Mesendoderm (in vitro differentiated cells): ENCODE measurements at places on chromosomes 6 and 20.

DNA sequence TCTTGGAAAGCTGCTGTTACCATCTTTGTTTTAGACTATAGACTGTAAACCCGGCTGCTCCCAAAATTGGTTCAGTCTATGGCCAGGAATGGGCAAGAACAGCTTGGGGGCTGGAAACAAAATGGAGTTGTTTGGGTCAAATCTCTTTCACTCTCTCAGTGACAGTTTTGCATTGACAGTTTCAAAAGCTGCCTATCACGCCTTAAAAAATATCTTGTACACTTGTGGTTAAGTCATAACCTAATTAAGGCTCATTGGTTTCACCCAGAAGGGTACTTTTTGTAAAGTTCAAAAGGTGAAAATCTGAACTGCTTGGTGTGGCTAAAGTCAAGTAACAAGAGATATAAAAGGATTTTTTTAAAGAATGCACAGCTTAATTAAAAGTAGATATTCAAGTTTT lies 76.1 kb upstream of the PRL start:
- no peak for DNase-seq

- DNase-seq: peak; percentile 48
Observed at GRCh38 chr6:33426590-33427511, 7.0 kb downstream of the SYNGAP1 start.

GRCh38 chr6:24543683-24544082 lies 48.9 kb downstream of the ALDH5A1 start:
- DNase-seq: peak; percentile 30

DNA sequence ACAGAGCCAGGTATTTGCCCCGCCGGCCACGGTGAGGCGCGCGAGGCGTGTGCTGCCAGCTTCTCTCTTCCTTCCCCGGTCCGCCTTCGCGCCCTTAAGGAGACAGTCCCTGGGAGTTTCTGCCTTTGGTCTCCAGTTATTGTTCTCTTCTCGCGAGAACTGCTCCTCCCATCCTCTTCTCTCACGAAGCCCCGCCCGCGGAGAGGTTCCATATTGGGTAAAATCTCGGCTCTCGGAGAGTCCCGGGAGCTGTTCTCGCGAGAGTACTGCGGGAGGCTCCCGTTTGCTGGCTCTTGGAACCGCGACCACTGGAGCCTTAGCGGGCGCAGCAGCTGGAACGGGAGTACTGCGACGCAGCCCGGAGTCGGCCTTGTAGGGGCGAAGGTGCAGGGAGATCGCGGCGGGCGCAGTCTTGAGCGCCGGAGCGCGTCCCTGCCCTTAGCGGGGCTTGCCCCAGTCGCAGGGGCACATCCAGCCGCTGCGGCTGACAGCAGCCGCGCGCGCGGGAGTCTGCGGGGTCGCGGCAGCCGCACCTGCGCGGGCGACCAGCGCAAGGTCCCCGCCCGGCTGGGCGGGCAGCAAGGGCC lies at the start of gene MAPK14:
Gene MAPK14, plus strand, starts transcription at position 308 of the 587 bp plus-strand sequence. CDS start 350 bp downstream, outside the sequence.
- DNase-seq: peak; percentile 100

GRCh38 chr6:108164543-108164814 lies 1.3 kb upstream of the NR2E1 start:
- DNase-seq: no peak

DNA sequence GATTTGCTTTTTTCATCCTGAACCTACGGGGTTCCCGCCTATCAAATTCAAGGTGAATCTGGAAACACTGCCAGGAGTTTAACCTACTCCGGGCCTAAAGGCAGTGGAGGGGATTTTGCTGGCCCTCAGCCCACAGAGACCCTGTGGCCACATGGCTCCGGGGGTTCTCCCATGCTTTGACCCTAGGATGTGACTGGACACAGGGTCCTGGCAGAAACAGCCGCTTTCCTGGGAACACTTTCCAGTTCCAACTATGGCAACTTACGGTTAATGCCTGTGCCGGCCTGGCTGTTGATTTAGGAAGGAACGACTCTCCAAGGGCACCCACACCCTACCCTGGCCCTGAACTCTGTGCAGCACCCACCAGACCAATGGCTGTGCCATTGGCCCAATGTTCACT lies 141.7 kb upstream of the RPS6KA2 start:
- no peak for DNase-seq

- DNase-seq: no peak
Observed at GRCh38 chr6:134950482-134950881, 581 bp upstream of the ALDH8A1 start.

DNA sequence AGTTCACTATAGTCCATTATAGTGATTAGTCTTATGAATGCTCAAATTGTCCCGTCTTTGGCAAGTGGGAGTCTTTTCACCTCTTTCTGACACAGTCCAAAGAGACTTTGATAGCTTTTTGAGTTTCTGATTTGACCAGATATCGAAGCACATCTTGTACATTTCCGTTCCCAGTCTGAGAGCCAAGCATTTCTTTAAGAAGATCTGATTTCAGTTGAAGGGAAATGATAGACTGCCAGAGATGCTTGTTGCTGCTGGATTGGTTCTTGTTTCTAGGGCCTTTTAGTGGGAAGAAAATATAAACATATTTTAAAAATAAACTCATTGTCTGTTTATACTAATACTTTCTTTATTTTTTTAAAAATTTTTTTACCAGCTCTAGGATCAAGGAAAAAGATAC lies 54.1 kb upstream of the IER3 start:
- DNase-seq: no peak

- DNase-seq: no peak
Observed at GRCh38 chr6:13296536-13296997, 31.8 kb downstream of the TBC1D7 start.

GRCh38 chr20:58331961-58332551 lies 22.5 kb downstream of the RAB22A start:
- peak; percentile 14 for DNase-seq

DNA sequence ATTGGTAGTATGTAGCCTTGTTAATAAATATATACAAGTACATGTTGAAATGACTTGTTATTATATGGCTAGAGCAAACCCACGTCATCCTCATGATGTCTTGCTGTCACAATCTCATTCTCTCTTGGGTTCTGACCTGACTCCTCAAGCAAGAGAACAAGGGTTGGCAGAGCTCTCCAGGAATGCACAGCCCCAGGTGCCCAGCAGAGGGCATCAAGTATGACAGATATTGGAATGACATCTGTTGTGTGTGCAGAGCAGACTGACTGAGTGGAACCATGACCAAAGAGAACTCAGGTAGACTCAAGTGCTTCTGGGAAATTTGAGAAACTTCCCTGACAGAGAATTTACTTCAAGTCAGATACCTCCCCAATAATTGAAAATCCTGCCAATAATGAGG lies 90.6 kb downstream of the PAX1 start:
- DNase-seq: peak; percentile 28

GRCh38 chr6:145332011-145332410 lies 403.3 kb downstream of the EPM2A start:
- peak; percentile 26 for DNase-seq

- DNase-seq: no peak
Observed at GRCh38 chr6:149084808-149085556, 232.5 kb upstream of the TAB2 start.

- DNase-seq: no peak
Observed at GRCh38 chr6:80003826-80004172, 650 bp upstream of the TTK start.

GRCh38 chr6:3334555-3334954 lies 75.8 kb downstream of the PSMG4 start:
- DNase-seq: no peak

DNA sequence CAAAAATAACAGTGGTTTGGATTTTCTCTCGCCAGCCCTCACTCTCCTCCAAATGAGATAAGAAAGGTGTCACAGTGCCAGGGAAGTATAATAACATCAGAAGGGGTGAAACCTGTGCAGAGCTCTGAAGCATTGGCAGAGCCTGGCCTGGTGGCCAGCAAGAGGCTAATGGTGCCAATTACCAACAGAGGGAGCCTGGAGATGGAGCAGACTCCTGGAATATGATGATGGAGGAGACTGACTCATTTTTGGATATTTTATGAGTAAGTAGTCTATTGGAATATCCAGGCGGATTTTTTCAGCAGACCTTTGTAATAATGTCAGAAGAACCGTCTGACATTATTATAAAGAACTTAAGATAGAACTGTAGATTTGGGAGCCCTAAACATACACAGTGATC lies 442.6 kb upstream of the MARCKS start:
- DNase-seq: no peak

GRCh38 chr20:57263801-57264792 lies 2.3 kb downstream of the BMP7 start:
- DNase-seq: peak; percentile 75

- DNase-seq: no peak
Observed at GRCh38 chr6:43299338-43300293, 1.6 kb downstream of the SLC22A7 start.

GRCh38 chr6:7124114-7124513 lies 16.4 kb downstream of the RREB1 start:
- DNase-seq: no peak

- DNase-seq: peak; percentile 71
Observed at GRCh38 chr20:45798935-45799642, 7.3 kb downstream of the DNTTIP1 start.

DNA sequence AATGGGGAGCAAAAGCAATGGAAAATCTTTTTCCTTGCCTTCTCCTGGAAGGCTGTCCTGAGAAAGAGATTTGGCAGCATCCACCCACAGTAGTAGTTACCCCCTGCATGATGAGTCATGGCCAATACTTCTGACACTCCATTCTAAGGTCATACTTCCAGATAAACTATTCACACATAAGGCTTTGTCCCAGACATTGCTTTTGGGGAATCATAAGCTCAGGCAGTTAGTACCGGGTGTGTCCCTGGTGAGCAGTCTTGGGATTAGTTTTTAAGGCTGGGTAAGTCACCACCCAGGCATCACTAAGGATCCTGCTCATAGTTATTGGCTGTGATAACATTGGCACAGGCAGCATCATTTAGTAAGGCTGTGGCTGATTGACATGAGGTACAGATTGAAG lies 160.6 kb upstream of the GGTLC1 start:
- no peak for DNase-seq

- no peak for DNase-seq
Observed at GRCh38 chr20:17952692-17953684, 15.6 kb downstream of the SNX5 start.

DNA sequence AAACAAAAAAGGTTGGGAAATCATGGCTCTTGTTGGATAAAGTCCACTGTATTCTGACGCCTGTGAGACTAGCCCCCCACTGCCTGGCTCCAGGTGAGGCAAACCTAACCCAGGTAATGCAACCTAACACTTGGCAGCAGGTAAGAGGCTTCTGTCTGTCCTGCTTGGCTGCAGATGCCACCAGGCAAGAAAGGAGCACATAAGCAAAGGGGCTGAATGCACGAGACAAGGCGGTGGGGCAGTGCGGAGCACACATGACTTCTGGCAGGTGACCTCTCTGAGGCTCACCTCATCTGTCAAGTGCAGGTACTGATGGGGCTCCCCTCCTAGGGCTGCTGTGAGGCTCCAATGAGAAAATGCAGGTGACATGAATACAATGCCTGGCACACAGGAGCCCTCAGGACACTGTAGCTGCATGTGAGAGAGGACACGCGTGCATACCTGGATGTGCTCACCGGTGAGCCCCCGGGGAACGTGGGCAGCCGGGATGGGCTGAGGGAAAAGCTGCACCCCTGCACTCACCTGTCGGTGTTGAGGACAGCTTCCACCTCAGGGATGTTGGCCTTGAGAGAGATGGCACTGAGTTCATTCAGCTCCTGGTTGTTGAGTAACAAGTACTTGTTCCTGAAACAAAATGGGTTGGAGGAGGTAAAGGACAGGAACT lies 54.1 kb downstream of the MYH7B start:
- DNase-seq: no peak

GRCh38 chr6:13574571-13575376 lies at the start of gene SIRT5:
TSS of gene SIRT5 (plus strand) at chr6:13574601. CDS start at chr6:13584111, 9,510 bp downstream.
- peak; percentile 97 for DNase-seq

- DNase-seq: no peak
Observed at GRCh38 chr6:3799719-3800118, 48.2 kb upstream of the PXDC1 start.

DNA sequence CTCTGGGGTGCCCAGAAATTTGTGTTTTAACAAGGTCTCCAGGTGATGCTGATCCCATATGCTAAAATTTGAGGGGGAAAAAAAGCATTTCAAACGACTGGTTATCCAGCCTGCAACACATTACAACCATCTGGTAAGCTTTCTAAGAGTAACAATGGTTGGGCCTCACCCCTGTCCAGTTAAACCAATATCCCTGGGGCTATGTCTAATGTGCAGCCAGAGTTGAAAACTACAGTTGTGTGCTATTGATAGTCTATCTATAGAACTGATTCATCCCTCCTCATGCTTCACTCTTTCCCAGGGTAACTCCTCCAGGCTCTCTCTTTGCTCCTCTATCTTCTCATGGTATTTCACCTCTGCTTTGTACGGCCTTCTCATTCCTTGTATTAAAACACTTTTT lies 458.3 kb downstream of the MMUT start:
- no peak for DNase-seq

DNA sequence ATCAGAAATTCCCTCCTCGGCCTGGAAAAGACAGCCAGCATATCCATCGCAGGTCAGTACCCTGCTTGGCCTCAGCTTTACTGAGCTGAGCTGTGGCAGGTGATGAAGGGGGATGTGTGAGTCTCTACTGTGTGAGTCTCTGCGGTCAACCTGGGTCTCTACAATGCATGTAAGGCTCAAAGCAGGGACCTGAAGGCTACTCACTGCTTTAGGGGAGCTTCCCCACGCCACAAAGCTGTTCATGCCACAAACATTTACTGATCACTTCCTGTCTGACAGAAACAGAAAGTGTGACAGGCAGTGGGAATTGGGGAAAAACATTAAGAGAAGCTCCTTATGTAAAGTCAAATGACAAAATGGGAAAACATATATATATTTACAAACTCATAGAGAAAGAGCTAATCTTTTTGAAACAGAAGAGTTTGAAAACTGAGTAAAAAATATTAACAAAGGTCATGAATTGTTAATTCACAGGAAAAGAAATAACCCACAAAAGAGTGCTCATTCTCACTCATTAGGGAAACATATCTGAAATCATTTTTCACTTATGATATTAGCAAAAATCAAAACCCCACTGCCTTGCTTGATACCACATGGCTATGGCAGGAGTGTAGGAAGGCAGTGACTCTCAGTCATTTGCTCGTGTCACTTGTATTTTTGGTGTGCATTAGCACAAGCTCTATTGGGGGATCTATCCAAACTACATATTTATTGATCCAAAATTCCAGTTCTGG lies 5.8 kb downstream of the BTN3A3 start:
- DNase-seq: no peak
